T-cell (primary cell): ENCODE measurements at places on chromosomes 3 and 15.

- DNase-seq = no peak
These were observed 313.4 kb upstream of the SATB1 start for GRCh38 chr3:18738393-18739098.

- no peak for DNase-seq
These were observed 591.2 kb downstream of the ZBBX start for GRCh38 chr3:166788936-166789335.

- no peak for DNase-seq
These were observed 137.4 kb upstream of the UMPS start for GRCh38 chr3:124592658-124593441.

DNA sequence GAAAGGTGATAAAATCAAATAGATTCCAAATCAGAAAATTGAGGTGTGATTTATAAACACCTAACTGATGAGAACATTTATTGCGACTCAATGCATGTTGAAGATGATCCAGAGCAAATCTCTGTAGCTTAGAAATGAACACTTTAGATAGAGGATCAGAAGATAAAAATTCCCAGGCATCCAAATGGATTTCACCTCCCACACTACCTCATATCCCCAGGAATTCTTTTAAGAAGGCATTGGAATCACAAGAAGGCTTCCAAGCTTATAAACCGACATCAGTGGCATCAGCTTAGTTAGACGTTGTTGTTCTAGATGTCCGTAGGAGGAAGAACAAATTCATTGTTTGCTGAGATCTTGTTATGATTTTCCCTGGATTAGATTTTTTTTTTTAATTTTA lies 154.4 kb downstream of the EBLN2 start:
- no peak for DNase-seq

GRCh38 chr15:43895586-43895985 lies 68.8 kb downstream of the WDR76 start:
- no peak for DNase-seq

GRCh38 chr3:81876826-81877225 lies 115.4 kb upstream of the GBE1 start:
- DNase-seq = no peak

DNA sequence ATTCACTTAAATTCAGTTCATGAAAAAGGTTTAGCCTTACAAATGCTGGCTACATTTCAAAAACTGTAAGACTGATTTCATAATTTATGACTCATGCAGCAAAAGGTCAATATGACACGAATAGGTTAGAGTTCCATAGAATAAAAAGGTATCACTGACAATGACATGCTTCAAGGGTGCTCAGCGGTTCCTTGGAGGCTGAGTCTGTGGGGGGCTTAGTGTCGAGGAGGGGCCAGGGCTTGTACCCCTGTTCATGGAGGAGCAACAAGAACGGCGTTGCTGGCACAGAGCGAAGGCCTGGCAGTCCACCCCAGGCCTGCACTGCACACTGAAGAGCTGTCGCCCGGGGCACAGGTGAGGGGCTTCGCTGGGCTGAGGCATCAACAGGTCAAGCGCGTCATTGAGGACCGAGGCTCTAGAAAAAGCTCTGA lies 174.2 kb downstream of the NR1D2 start:
- DNase-seq = no peak

DNA sequence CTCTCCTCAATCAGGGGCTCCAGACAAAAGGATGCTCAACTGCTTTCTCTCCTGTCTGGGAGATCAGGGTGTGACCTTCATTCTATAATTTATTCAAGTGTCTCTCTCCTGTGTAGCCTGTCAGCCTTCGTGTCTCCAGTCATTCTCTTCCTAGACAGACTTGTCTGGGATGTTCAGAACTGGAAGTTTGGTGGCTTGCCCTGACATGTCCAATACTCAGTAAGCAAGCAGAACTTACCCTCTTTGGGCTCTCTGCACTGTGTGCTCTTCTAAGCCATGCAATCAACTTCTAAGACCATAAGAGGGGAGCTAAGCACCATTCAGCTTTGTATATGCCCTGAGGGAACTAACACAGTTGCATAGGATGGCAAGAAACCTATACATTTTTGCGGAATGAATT lies 14.1 kb downstream of the ACKR2 start:
- DNase-seq = no peak

DNA sequence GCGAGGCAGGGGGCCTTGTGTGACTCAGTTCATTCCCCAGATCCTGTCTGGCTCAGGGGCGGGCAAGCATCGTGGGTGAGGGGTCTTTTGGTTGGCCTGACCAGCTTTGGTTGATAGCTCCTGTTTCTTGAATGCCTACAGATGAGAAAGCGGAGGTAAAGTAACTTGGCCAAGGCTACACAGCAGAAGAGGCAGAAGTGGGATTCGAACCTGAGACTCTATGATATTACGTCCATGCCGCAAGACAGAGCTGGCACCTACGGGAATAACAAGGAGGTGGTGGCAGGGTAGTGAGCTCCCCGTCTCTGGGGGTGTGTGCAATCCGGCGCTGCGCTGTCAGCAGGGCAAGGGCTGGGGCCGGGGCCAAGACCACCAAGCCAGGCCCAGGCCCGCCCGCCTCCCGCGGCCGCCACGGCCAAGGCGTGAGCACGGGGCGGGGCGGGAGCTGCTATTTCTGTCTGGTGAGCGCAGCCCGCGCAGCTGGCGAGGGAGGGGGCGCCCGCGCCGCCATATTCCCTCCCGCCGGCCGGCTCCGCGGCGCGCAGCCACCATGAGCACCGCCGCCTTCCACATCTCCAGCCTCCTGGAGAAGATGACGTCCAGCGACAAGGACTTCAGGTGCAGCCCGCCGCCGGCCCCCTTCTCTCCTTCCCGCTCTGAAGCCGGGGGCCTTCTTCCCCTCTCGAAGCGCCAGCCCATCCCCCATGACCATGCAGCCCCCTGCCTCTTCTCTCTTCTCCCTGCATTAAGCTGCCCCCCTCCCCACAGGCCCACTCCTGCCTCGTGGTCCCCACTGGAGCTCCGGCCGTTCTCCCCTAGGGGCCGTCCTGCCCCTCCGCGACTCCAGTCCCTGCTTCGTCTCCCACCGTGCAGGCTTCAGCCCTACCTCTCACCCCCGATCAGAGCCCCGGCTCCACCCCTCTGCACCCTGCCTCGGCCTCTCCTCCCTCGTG lies at the start of gene CAND2:
CAND2 (plus strand) TSS at position 510 of the 953 bp plus-strand sequence; CDS start at position 551, 41 bp downstream.
- DNase-seq = peak; percentile 25

DNA sequence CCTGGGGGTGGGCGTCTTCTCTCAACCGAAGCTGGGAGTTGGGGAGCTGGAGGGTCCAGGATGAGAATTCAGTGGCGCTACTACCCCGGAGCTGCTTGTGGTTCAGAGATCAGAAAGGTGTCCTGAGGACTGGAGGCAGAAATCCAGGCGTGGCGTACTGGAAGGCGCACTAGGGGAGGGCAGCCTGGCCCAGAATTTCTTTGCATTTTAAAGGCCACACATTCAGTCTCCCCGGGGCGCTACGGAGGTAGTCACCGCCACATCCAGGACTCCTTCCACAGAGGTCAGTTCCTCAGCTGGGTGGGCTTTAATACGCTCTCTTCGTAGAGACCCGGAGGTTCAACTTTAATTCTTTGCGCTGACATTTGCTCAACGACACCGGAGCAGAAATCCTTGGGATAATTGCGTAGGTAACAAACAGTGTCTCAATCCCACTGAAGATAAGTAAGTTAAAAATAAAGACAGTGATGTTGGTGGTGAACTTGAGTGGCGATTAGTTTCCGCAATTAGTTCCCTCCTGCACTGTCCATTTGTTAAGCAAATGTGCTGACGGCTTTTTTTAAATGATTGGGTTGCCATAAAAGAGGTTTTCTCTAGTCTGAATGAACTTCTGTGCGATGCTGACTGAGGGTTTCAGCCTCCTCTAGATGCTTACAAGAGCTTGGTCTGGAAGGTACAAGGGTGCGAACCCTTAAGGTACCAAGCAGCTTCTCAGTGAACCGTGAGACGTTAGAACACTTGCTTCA lies 535 bp downstream of the MCTP2 start:
- peak; percentile 15 for DNase-seq

GRCh38 chr3:60758171-60758570 lies 493.1 kb downstream of the FHIT start:
- DNase-seq = no peak

GRCh38 chr3:154307363-154307762 lies 16.9 kb downstream of the DHX36 start:
- DNase-seq = no peak

DNA sequence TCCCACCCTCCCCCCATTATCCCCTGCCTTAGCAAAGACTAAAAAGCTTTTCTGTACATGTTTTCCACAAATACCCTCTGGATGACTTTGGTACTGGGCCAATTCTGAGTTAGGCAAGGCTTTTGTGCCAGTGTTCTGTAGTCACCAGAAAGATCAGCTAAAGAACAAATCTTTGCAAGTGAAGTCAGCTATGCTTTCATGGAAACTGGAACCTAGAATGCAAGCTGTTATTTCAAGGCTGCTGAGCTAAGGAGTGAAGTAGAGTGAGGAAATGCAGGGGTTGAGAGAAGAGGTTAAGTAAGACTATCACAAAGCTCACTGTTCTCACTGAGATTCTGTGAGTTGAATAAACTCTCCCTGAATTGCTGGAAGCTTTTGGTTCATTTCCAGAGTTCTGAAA lies 107.8 kb upstream of the CNTN3 start:
- DNase-seq = no peak

DNA sequence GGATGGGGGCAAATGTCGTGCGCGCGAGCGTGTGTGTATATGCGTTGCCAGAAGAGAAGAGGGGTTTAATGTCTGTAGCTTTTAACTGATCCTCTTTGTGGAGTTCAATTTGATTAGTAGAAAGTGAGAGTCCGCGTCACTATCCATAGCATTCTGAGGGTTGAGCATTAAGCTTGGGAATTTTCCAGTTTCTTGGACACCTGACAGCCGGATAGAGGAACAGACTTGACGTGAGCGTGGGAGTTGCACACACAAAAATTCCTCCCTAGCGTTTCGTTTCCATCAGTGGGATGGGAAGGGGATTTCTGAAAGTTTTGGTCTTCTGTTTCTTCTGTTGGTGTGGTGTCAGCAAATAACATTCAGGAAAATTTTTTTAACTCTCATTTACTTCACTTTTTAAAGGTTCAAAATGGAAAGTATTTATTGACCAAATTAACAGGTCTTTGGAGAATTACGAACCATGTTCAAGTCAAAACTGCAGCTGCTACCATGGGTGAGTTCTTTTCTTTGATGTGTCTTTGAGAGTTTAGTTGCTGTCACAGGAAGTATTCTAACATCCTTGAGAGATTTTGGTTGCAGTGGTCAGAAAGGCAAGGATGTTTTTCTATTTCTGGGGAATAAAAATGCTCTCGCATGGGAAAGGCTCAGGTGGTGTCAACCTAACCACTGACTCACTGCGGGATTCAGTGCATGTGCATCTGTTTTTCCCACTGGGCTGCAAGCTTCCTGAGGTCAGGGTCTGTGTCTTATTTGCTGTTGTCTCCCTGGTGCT lies 841 bp downstream of the POGLUT1 start:
- no peak for DNase-seq

DNA sequence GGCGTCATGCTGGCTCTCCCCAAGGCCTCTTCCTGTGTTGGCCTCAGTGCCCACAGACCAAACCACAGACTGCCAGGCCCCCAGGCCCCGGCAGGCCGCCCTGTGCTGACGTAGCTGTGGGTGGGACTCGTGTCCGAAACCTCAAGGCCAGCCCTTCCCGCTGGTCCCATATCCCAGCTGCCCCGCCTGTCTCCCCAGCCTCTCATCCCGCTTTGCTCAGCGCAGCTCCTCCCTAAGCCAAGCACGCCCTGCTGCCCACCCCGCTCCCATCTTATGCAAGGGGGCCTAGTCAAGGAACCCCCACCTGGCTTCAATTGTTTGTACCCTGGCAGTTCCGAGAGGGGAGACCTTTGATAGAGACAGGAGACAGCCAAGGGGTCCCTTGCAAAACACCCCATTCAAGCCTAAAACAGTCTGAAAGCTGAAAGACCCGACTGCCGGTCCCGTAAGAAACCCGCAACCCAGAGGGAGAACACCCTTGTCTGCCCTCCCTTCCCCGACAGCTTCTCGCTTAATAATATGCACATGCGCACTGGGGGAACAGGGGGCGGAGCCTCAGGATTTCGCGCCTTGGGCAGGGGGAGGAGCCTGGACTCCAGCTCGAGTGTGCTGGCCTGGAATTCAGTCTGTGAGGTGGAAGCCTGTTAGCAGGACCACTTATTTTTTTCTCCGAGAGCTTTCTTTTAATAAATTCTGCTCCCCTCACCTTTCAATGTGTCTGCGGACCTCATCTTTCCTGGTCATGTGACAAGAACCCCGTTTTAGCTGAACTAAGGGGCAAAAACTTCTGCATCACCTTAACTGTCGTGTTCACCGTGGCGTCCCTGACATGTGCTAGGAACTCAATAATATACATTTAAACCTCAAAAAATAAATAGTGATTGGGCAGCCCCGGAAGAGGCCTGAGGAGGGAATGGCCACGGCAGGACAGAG lies 17.2 kb downstream of the TNFAIP8L3 start:
- DNase-seq = peak; percentile 18

DNA sequence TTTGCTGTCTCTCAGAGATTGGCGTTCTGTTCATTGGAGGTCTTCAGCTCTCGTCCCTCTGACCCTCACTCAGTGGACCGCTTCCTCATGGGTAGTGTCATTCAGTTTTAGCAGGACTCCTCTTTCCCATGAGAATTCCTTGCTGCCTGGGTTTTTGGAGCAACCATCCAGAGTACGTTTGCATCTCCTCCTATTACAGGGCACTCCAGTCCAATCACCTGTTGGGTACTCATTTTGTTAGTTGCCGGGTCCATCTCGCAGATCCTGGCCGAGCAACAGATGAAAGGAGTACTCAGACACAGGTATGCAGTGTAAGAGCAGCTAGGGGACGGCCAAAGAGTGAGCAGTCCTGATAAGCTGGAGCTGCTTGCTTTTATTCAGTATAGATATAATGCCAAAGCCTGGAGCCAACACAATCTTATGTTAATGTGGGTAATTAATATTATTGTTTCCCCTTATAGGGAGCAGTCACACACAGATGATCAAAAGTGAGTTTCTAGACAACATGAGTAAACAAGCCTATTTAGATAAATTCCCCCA lies 49.6 kb downstream of the ISG20 start:
- no peak for DNase-seq

DNA sequence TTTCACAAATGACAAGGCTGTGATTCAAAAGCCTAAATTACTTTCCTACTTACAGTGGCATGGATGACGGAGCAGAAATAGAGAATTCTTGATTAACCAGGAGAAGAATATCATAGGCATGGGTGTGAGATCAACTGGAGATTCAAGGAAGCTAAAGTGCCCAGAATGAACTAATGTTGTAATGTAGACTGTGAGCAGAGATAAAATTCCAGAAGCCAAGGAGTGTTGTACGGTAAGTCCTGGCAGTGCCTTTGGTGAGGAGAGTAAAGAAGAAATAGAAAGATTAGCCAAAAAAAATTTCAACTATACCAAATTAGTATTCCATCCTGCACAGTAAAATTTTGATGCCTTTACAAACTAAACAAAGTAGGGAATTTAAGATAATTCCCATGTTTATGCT lies 75.9 kb downstream of the ZBTB20 start:
- DNase-seq = no peak
